ENCODE measurements at places on chromosomes 2 and 18. TPM values are rescaled to one million over a fixed set of nuclear protein-coding genes. Genes with fewer than 3 reads are reported as not detected.

The SOX11 gene
- total RNA-seq, result not detected

The SLC4A5 gene
- 7.8 TPM for total RNA-seq

- no peaks in the 10 kb centered on the region for H3K27me3 ChIP-seq
- H3K27ac ChIP-seq, result no peak overlapping the region
- no peak overlapping the region for H3K4me3 ChIP-seq
- H3K4me1 ChIP-seq, result no peaks in the 10 kb centered on the region
- no peaks in the 10 kb centered on the region for H3K36me3 ChIP-seq
- DNase-seq, result no peak
These were observed 122.9 kb downstream of the GLI2 start for GRCh38 chr2:120858361-120859106.

GRCh38 chr2:9753276-9753600 lies 90.0 kb upstream of the TAF1B start:
- peak overlapping the region; percentile 53 for H3K4me3 ChIP-seq
- no peaks in the 10 kb centered on the region for H3K36me3 ChIP-seq
- peaks cover 51% of the 10 kb centered on the region for H3K4me1 ChIP-seq
- peak; percentile 24 for DNase-seq
- no peaks in the 10 kb centered on the region for H3K27me3 ChIP-seq

GRCh38 chr2:111162718-111163331 lies 42.1 kb downstream of the BCL2L11 start:
- H3K27me3 ChIP-seq, result no peaks in the 10 kb centered on the region
- no peak overlapping the region for H3K4me3 ChIP-seq
- peaks cover 24% of the 10 kb centered on the region for H3K36me3 ChIP-seq
- no peak for DNase-seq
- peaks cover 12% of the 10 kb centered on the region for H3K4me1 ChIP-seq
